ENCODE measurements at places on chromosomes 3 and 15.
A peak's percentile ranks its signal among the peaks of the same experiment; 100 is the strongest.

DNA sequence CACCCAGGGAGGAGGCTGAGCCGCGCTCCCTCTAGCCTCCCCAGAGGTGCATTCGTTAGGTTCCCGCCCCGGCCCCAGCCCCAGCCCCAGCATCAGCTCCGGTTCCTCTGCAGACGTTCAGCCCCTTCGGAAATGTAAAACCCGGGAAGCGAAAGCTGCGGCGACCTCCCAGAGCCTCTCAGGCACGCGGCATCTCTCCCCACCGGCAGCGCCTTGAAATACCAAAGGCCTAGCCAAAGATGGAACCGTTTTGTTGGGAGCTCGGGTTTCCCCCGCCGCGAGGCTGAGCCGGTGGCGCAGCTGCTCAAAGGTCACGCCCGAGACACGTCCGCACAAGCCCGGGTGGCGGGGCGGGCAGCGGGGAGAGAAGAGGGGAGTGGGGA is 77.8 kb upstream of the HES1 start:
- DNase-seq, result peak; percentile 10

GRCh38 chr3:64717872-64718613 is 30.2 kb upstream of the ADAMTS9 start:
- DNase-seq, result no peak

GRCh38 chr3:47086071-47086470 is 77.8 kb downstream of the SETD2 start:
- no peak for DNase-seq

DNA sequence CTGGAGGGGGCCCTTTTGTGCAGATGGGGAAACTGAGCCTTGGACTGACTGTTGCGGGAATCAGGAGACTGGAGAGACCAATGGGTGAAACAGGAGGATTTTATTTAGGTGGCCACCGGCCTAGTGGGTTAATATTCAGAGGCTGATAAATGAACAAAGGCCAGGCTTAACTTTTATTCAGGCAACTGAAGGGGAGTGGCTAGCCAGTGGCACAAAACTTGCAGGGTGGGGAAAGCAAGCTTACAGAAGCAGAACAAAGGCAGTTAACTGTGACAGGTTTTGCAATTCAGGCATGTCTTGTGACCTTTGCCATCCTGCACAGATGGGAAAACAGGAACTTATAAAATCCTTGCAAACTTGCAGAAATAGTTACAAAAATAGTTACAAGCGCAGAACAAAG is 24.9 kb upstream of the ACAD9 start:
- no peak for DNase-seq

GRCh38 chr3:179811321-179812095 is 158.7 kb downstream of the USP13 start:
- peak; percentile 55 for DNase-seq

GRCh38 chr15:69017978-69018377 is 3.5 kb downstream of the NOX5 start:
- DNase-seq, result no peak

DNA sequence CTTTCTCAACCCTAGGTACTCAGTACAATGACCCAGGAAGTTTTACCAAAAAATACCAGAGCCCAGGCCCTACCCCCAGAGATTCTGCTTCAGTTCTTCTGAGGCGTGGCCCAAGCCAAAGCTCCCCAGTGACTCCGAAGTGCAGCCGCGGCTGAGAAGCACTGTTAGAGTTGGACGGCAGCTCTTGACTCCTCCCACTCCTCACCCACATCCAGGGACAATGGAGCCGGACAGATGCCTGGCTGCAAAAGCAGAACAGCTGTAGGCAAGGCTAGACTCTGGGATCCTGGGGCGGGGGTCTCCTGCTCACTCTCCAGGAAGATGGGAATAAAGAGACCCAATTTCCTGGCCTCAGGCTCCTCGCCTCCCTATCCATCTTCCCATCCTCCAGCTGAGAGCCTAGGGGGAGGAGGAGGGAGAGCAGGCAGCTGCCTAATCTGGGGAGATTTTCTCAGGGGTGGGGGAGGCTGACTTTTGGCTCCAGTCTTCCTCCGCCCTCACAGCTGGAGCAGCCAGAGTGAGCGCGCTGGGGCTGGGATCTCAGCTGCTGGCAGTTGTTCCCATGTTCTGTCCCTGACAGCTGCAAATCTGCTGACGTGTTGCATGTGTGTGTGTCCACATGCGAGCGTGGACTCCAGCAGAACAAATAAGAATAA is 223.8 kb downstream of the OPA1 start:
- DNase-seq, result peak; percentile 15

GRCh38 chr3:101229681-101230080 is 90.7 kb downstream of the IMPG2 start:
- DNase-seq, result no peak

GRCh38 chr3:9230596-9230995 is 18.9 kb downstream of the SRGAP3 start:
- DNase-seq, result no peak

DNA sequence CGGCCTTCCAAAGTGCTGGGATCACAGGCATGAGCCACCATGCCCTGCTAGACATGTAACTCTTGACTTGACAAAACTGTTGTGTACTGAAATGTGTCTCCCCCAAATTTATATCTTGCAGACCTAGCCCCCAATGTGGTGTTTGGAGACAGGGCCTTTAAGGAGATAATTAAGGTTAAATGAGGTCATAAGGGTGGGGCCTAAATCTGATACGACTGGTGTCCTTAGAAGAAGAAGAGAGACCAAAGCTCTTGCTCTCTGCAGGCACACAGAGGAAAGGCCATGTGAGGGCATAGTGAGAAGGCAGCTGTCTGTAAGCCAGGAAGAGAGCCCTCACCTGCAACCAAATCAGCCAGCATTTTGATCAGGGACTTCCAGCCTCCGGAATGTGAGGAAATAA is 361.3 kb downstream of the SV2B start:
- no peak for DNase-seq

DNA sequence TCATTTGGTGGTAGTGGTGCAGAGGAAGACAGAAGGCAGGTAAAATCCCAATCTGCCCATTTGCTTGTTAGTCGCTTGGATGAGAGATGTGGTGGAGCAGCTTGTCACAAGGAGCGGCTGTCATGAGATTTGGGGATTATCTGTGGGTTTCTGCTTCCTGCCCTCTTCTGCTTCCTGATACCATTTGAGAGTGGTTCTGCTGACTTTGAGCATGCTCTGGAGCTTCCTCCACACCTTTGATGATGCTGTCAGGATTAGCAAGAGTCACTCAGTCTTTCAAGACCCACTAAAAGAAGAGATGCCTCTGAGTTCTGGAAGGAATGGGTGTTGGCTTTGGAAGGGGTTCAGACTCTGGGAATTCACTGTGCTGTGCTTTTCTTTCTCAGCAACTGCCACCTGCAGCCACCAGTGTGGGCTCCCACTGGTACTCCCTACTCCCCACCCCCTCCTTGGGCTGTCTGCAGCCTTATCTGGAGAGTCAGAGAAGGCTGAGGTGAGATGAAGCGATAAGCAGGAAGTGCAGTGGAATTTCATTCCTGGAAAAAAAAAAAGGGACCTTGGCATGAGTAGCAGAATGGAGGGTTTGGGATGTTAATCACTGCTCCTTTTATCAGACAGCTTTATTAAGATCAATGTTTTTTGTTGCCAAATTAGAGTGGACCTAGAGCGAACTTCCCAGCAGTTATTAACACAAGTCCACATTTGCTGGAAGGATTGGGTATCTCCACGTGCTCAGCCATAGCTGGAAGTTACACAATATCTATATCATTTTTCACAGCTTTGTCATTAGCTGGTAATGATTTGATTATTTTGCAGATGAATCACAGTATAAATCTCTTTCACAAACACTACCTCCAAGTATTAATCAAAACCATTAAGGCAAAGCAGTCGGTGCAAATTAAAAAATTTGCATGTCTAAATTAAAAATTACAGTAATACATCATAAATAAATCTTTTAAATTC is 233.0 kb upstream of the SATB1 start:
- DNase-seq, result peak; percentile 9

DNA sequence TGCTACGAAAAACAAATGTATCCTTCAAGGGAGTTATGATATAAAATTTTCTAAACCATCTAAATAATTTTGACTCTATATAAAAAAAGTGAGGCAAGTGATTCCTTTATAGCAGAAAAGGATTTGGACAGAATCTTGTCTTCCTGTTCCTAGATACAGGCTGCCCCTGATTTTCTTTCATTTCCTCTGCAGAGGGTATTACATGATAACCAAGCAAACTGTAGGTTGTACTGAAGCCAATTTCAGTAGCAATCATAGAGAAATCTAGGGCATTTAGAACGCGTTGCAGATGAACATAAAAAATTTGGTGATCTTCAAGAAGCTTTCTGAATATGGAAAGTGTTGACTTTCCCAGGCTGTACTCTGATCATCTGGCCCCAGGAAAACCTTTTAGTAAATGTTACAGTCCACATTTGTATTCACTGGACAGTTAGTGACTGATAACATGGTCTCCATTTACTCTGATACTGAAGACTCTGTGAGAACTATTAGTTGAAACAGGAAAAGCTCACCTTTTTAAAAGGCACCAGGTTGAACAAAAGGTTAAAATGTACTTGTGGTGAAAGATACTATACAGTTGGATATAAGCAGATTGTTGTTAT is 9.1 kb upstream of the UTS2B start:
- no peak for DNase-seq

DNA sequence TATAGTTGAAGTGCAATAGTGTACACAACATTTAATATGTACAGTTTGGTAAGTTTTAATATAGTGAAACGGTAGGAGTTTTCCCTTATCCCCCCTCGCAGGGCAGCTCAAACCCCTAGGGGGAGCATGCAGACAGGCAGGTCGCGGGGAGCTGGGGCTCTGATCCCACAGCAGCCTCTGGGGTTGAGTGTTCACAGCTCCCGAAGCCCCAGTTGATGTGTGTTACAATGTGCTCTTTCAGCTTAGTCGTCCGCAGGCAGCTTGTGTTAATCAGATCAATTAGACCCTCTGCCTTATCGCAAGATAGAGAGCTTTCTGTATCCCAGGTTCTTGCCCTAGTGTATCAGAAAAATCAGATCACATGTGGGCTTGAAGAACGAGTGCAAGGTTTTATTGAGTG is 143.1 kb upstream of the CHRNA7 start:
- peak; percentile 67 for DNase-seq

- DNase-seq, result no peak
Observed at GRCh38 chr3:182105875-182106274, 394.1 kb downstream of the SOX2 start.

DNA sequence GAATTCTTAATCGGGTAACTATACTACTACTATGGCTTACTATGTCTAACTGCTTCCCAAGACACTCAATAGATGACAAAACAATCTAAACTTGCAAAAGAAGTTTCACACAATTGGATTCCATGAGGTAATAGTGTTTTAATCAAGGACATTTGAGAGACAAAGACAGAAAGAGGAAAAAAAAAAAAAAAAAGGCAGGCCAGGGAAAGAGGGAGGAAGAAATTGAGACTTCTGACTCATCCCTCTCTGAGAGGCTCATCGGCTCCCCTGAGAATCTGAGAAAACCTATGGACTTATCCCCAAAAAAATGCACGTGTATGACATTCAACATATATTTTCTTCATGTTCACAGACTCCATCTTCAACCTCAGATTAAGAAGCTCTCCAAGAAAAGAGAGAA is 61.0 kb downstream of the SCAPER start:
- DNase-seq, result no peak

- DNase-seq, result no peak
Observed at GRCh38 chr3:47895241-47895640, 92.3 kb downstream of the DHX30 start.

Measured in WERI-Rb-1 (cell line).